NCI-H146 (cell line): ENCODE measurements at places on chromosomes 5 and 9.
A peak's percentile ranks its signal among the peaks of the same experiment; 100 is the strongest.

GRCh38 chr5:87298692-87299362, 31.1 kb downstream of the RASA1 start:
- DNase-seq: no peak

DNA sequence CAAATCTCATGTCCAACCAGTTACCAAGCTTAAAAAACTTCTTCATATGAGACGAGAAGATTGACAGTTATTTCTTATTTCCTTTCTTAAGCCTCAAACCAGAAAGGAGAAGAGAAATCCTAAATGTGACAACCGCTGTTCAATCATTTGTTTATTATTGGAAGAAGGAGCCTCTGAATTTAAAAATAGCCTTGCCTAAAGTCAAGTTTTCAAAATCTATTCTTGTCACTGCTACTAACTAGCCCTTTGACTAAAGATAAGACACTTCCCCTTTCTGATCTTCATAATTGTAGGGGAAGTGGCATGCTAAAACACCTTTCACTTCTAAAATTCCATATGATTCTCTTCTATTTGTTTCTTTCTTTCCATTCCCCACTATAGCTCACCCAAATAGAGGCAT, 106.2 kb upstream of the EMB start:
- no peak for DNase-seq

DNA sequence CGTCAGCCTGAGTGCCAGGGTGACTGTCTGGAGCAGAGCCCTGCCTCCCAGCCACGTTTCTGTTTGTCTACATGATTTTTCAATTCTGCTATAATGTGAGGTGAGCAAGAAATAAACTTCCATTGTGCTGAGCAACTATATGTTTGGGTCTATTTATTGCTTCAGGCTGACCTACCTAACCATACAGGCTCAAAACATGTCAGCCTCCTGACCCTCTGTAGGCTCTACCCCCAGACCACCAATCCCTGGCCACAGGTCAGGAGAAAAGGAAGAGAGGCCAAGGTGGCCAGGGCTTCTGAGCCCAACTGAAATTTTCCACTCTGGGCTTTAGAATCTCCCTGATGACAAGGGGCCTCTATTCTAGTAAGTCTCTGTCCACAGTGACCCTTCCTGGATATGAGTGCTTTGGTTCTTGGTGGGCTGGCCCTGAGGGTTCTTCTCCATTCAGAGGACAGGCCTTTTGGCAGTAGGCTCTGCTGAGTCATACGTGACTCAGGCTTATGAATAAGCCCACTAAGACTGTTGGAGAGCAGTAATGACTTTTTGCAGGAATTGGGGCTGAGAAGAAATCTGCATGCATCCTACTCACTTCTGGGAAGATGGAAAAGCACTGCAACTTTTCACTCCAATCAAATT, 117.2 kb upstream of the TBCA start:
- no peak for DNase-seq

DNA sequence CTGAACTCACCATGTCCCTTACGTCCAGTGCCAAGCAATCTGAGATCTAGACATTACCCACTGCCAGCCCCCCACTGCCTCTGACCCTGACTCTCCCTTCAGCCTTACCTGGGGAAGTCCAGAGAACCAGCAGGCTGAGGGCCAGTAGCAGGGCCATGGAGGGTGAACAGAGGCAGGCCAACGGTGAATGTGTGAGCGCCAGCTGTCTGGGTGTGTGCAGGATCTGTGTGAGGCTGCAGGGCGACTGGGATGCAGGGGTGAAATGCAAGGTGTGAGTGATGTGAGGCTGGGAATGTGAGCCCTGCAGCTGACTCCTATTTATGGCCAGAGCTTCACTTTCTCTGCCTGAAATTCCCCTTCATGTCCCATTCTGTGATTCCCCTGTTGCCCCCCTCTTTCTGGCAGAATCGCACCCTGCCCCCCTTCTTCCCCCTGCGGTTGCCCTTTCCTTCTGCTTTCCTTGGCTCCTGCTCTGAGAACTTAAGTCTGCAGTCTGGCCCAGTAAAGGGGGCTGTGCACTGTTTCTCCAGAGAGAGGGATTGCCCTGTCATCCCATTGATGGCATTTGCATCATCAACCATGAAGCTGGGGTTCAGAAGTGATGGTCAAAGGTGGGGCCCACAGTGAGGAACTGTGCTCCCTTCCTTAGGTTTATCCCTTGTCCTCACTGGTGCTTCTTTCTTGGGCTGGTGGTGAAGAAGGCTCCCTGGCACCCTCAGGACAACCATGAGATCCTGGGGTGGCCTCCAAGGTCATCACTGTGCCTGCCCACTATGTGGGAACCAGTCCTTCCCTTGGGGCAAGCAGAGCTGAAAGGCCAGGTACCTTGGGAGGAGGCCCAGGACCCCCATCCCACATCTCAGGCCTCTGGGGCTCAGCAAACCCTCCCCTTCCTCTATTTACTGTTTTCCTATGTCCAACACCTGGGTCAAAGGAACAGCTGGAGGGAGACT, at the start of gene CCL19:
Gene CCL19 (minus strand): TSS at position 294 of the 953 bp plus-strand sequence. CDS start 137 bp downstream, at position 157.
- no peak for DNase-seq

DNA sequence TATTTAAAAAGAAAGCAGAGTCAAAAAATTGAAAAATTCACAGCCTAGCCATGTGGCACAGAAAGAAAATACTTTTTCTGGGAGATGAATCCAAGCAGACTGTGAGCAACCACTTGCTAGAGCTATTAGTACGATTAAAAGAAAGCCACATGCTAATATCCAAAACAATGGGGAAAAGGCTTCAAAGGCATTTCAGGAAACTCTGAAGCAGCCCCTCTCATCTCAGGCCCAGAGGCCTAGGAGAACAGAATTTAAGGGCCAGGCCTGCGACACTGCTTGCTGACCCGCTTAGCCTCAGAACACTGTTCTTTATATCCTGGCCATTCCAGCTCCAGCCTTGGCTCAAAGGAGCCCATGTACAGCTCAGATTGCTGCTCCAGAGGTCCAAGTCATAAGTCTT, 1257.0 kb upstream of the CDH18 start:
- no peak for DNase-seq

- DNase-seq: no peak
Measured at GRCh38 chr5:371811-372555, 50.5 kb downstream of the AHRR start.

DNA sequence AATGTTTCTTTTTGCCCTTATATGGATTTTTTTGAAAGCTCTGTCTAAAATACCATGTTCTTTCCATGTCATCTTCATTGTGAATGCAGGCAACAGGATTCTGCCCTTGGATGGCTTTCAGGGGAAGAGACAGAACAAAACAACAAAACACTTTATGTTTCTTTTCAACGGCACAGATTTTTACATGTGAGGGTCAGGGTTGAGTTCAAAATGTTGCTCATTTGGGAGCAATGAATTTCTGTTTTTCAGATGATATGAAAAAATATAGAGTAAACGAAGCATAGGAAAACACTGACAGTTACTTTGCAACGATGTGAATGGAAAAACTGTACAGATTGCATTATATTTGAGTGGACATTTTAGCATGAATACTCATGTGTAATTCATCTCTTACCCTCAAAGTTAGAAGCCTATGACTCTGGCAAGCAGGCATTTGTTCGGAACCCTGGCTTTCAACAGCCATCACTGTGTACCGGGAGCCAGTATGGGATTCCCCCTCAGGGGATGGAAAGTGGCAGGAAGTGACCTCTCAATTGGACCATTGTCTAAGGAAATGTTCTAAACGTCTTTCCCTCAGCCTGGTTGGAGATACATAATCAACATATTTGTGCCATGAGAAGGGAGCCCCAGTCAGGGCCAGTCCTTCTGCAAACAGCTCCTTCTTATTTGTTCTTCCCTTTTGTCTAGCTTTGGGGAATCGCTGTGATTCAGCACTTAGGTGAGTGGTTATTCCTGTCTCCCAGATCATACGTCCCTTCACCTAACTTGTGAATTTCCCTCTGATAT, 153.9 kb upstream of the MEF2C start:
- peak; percentile 37 for DNase-seq

- no peak for DNase-seq
Measured at GRCh38 chr9:134794663-134795370, 85.8 kb upstream of the FCN2 start.

GRCh38 chr9:14516656-14517055, 176.6 kb downstream of the ZDHHC21 start:
- no peak for DNase-seq
